ENCODE measurements at places on chromosomes 2 and 18. TPM values are rescaled to one million over a fixed set of nuclear protein-coding genes. Genes with fewer than 3 reads are reported as not detected.

DNA sequence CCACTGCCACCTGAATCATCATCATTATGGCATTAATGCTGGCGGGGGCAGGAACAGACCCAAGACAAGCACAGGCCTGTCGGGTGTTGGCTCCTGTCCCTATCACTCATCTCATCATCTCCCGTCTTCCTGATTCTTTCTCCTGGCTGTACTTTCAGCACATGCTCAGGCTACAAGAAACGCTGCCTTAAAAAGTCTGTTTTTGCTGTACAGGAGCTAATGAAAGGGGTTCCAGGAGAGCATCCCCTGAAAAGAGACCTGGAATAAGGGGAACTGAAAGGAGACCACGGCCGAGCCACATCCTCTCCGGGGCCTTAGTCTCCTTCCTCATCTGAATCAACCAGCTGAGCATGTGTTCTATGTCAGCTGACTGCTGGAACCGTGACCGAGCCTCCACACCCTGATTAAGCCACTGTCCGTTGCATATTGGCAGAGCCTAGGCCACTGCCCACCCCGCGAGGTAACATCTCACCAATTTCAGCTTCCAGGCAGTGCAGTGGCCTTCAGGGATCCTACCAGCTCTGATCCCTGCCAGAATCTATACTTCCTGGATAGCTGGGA lies 62.6 kb downstream of the DNMT3A start:
- no peak for DNase-seq

GRCh38 chr18:30985753-30986152 lies 56.8 kb downstream of the DSC3 start:
- no peak for DNase-seq

- DNase-seq: no peak
Observed at GRCh38 chr2:223602972-223603371, 811 bp upstream of the SCG2 start.

DNA sequence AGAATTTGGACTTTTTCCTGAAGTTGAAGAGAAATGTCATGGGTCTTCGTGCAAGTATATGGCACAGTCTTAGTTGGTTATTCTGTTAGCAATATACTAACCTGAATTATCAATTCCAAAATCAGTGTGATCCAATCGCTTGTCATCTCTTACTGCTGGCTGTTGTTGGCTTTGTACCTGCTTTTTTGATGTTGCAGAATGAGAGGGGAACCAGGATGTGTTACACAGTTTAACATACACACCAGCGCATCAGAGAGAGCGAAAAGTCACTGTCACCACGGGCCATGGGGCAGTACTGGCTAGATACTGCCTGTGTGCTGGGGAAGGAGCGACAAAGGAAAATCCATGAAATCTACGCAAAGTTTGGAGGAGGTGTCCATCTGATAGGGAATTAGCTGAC lies 59.3 kb upstream of the SPP2 start:
- no peak for DNase-seq

The KCNF1 gene
- total RNA-seq: 2.3 TPM

The KCNG2 gene
- not detected for total RNA-seq

The PPP4R3B gene
- 40.8 TPM for total RNA-seq
